Stimulated activated CD8-positive, alpha-beta memory T cell treated with anti-CD3 and anti-CD28 coated beads, Interleukin-15, amount 100 ng/mL, for 4 hours (primary cell): ENCODE measurements at places on chromosomes 13 and 19.

GRCh38 chr19:16038196-16038695 is 38.0 kb upstream of the TPM4 start:
- no peak for DNase-seq

GRCh38 chr13:104461049-104461448 is 1394.8 kb upstream of the SLC10A2 start:
- no peak for DNase-seq

DNA sequence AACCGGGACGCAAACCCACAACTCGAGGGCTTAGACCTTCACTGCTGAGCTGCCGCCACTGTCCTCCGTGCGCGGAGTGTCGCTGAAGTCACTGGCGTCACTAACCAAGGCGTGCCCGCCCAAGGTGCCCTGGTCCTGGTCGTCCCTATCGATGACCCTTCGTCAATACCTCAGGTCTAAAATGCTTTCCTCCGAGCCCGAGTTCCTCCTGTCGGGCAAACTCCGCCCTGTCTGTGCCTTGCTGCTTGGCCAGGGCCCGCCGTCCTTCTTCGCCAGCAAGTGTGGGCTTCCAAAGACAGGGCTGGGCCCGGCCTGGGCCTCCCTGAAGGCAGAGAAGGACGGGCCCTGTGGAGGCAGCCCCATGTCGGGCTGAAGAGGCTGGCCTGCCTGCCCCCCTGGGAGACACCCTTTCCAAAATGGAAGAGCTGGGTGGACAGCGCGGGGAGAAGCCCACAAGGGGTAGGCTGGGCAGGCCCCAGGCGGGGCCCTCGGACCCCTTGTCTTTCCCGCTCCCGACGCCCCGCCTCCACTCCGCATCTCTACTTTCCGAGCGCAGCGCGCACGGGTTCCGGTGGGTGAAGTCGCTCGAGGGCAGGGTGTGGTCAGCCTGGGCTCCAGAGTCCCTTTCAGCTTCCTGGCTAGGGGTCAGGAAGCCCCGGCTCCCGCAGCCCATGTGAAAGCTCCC is 13.4 kb downstream of the RB1 start:
- no peak for DNase-seq

GRCh38 chr13:111403266-111403665 is 82.8 kb downstream of the TEX29 start:
- DNase-seq: no peak

GRCh38 chr13:33908116-33908515 is 90.2 kb downstream of the RFC3 start:
- no peak for DNase-seq

DNA sequence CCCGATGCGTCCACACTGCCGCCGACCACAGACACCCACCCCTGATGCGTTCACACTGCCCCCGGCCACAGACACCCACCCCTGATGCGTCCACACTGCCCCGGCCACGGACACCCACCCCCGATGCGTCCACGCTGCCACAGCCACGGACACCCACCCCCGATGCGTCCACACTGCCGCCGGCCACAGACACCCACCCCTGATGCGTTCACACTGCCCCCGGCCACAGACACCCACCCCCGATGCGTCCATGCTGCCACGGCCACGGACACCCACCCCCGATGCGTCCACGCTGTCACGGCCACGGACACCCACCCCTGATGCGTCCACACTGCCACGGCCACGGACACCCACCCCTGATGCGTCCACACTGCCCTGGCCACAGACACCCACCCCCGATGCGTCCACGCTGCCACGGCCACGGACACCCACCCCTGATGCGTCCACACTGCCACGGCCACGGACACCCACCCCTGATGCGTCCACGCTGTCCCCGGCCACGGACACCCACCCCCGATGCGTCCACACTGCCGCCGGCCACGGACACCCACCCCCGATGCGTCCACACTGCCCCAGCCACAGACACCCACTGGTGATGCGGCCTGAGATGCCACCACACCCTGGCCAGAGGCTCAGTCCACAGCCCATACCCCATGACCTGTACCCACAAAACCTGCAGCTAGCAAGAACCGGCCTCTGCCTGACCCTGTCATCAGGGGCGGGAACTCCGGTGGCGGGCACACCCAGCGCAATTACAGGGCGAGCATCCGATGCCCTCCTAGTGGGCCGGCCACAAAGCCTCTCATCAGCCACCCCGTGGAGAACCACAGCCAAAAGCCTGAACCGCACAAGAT is 28.4 kb downstream of the RASA3 start:
- no peak for DNase-seq

GRCh38 chr13:20610006-20610405 is 43.0 kb downstream of the IFT88 start:
- no peak for DNase-seq

DNA sequence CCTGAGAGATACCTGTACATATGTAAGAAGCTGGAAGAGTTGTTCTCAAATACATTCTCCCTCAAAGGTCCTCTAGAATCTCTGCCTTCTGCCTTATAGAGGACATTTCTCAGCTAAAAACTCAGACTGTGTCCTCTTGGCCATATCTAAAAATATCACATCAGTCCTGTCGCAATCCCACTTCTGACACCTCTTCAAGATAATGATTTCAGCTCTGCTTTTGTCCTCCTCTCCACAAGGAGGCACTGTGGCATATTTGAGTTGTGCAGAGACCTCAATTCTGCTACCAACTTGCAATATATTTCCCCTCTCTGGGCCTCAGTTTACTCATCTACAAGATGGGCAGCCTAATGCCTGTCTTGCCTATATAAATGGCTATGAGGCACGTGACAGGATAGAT is 16.6 kb downstream of the ADAMTS10 start:
- no peak for DNase-seq

GRCh38 chr13:98539666-98540065 is 37.2 kb downstream of the STK24 start:
- DNase-seq: no peak

DNA sequence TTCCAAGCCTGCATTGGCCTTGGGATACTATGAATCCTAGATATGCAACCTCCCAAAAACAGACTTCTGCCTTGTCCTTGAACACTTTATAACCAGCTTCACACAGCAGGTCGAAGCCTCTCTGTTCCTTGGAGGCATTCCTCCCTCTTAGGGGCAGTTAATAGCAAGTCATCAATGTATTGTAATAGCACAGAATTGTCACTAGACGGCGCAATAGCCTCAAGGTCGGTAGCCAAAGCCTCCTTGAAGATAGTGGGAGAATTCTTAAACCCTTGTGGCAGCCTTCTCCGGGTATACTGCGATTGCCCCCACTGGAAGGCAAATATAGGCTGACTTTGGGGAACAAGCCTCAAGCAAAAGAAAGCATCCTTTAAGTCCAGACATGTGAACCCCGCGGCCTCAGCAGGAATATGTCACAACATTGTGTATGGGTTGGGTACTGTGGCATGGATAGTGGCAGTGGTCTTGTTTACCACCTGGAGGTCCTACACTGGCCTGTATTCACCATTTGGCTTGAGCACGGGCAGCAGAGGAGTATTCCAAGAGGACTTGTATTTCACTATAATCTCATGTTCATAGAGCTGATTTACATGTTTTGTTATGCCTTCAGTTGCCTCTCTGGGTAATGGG is 61.1 kb downstream of the ZNF431 start:
- DNase-seq: no peak

DNA sequence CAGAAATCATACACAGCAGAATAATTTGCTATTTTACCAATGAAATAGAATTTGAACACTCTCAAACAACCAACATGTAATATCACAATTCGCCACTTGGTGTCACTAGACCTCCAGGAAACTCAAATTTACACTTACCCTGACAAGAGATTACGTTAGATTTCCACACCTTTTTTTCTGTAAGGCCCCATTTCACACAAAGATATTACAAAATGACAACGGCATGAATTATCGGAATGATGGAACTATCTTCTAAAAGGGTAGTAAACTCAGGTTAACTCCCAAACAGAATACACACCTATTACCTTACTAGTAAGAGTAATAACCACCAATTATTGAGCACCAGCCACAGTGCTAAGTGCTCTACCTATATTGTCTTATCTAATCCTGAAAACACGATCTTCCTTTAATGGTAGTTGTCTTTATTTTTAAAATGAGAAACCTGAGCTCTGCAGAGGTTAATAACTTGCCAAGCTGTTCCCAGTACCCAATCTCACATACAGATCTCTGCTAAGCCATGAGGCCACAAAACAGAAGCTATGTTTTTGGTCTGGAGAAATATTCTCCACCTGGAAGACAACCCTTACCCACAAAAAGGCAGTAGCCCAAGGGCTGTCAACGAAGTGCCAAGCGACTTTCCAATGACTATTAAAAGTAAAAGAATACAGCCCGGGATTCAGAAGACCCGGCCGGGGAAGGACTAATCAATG is 152.4 kb downstream of the DCLK1 start:
- DNase-seq: no peak

- DNase-seq: no peak
These were observed 1505.9 kb downstream of the PCDH9 start for GRCh38 chr13:65724226-65724625.

GRCh38 chr13:49346460-49346859 is 97.4 kb downstream of the CAB39L start:
- no peak for DNase-seq

DNA sequence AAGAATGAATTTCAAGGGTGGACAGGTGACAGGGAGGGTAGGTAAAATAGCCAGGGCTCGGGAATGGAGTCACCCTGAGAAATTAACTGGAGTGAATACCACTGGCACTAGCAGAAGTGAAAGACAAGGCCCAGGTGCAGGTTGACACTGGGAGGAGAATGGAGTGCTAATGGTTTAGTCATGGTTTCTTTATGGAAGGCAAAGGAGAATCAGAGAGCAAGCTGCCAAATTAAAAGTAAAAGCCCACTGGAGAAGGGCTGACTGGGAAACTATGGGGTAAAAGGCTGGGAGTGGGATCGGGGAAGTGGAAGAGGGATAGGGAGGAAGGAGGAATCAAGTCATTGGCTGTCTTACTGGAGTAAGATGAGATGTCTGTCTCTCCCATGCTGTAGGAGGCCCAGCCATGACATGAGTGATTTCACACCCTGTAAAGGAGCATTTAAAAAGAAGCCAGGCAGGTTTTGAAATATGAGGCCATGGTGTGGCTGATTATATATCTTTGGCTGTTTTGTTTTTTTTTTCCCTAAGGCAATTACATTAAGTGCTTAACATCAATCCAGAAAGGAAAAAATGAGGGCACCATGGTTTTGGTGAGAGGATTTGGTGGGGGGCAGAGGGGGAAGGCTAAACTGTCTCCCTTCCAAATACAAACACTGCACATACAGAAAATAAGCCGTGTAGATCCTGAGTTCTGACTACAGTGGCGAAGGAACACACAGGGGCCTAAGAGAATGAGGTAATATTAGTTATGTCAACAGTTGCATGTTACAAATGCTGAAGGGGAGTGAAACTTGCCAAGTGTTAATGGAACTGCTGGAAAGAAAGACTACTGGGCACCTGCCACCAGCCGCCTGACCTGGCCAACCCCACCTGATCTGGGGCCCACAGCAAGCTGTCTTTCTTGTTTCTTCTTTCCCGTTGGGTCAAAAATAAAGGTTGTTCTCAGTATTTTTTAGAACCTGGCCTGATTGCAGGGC is 183.5 kb upstream of the TSC22D1 start:
- no peak for DNase-seq

GRCh38 chr19:31350033-31350692 is 927 bp upstream of the TSHZ3 start:
- no peak for DNase-seq

DNA sequence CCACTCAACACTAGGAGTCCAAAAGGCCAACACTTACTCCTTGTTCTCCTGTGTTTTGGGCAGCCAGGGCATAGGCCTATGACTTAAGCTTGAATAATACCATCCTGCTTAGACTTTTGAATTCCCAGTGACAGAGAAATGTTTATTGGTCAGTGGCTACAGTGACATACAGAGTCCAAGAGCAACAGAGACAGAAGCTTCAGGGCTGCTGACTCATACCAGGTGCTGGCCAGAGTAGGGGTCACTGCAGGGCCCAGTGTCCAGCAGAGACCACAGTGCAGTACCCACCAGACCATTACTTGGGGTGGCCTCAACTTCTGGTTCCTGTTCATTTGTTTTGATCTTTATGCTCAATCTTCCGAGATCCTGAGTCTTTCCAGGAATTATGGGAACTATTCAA is 6.0 kb upstream of the FREM2 start:
- no peak for DNase-seq

DNA sequence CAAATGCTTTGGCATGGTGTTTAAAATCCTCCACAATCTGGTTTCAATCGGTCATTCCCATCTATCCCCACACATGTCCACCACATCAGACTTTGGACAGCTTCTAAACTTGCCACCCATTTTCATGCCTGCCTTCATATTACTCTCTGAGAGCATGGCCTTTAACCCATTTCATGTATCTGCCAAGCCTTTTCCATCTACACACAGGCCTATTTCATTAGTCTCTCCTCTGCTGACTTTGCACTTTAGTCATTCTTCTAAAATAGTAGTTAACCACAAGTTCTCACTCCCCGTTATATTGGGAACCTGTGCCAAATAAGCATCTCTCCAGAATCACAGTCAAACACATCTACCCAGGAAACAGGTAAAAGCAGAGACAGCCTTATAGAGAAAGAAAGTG is 142.2 kb downstream of the MZT1 start:
- no peak for DNase-seq

DNA sequence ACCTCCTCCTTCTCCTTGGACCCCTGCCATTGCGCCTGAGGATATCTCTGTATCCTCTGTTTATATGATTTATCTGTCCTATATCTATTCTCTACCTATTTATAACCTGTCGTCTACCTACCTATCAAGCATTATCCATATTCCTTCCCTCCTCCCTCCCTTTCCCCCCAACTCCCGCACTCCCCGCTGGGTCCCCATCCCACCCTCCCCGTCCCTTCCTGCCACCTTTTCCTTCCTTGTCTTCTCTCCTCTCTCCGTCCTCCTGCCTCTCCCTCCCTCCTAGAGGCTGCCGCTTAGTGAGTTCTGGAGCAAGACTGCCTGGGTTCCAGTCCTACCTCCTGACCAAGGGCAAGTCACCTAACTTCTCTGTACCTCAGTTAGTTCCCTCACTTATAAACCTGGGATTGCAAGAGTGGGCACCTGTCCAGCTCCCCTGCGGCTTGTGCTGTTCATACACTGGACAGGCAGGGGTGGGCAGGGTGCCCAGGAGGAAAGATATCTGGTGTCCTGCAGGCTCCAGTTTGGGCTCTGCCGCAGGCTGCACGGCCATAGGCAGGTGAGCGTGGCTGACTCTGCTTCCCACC is 16.1 kb downstream of the TTYH1 start:
- no peak for DNase-seq

DNA sequence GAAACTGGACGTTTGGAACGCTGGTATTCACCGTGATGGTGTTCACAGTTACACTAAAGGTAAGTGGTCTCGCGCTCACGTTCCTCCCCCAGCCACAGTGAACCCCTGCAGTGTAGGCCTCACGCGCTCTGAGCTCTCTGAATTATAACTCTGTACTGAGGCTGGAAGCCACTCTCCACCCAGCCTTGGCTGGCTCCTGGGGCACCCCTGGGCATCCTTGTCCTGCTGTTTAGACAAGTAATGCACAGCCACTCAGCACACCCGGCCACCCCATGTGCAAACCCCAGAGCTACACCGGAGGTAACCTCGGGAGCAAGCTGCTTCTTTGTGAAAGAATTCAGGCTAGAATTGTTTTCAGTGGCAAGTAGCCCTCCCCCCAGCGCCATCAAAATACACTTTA is 97.3 kb upstream of the MCF2L start:
- no peak for DNase-seq
